ENCODE measurements at places on chromosomes 4 and X.

DNA sequence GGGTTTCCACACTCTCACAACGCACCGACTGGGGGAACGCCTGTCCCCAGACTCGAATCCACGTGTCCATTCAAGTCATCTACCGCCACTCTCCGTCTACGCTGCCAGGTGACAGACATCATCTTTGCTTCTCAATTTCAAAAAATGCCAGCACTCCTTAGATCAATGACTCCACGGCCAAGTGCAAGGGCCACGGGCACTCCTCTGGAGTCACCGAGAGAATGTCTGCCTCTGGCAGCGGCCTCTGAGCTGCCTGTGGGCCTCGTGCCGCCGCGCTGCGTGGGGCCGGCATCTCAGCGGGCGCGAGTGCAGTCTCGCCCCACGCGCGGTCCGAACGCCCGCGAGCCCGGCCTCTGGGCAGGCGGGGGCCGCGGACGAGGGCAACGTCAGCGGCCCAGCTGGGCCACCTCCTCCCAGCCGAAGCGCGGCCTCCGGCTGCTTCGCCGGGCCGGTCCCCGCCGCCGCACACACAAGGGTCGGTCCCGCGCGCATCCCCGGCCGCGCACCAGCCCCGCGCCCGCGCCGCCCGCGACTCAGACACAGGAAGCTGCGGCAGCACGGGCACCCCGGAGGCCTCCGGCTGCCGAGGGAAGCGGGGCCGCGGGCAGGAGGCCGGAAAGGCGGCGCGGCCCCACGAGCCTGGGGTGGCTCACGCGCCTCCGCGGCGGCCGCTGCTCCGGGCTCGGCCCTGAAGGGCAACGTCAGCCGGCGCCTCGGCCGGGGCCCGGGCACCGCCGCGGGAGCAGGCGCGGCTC, 450 bp downstream of the ACSL1 start:
- DNase-seq, result no peak

DNA sequence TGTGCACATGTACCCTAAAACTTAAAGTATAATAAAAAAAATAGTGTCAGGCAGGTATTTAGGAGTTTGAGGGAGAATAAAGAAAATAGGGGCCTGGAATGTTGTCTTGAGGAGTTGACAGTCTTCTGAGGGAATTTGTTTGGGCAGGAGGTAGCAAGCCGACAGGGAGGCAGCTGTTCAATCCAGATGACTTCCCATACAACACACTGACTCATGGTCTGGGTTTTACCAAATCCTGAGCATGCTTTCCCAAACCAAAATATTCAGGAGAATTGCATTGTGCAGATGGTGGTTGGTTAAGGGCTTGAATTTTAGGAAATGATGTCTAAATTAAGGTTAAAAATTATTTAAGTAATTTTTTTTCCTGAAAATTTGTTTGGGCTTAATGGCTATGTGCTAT, 430.0 kb downstream of the INPP4B start:
- DNase-seq, result no peak

GRCh38 chr4:47624031-47624441, 139.0 kb downstream of the ATP10D start:
- peak; percentile 79 for DNase-seq

GRCh38 chr4:76809594-76810305, 88.2 kb downstream of the SOWAHB start:
- DNase-seq, result no peak

DNA sequence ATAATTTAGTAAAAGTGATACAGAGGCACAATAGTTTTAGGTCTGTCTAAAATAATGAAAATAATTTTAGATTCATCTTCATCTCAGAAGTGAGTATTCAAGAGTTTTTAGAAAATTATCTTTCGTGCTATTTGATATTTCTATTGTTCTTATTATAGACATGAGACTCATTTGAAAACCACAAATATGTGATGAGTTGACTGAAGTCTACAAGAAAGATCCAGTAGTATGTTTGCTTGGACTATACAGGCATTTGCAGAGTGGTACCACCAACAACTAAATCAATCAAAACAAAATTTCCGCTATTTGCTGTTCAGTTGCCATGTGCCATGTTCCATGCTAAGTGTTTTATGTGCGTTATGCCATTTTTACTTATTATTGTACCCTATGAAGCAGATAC, 1318.5 kb downstream of the STIM2 start:
- DNase-seq, result no peak

DNA sequence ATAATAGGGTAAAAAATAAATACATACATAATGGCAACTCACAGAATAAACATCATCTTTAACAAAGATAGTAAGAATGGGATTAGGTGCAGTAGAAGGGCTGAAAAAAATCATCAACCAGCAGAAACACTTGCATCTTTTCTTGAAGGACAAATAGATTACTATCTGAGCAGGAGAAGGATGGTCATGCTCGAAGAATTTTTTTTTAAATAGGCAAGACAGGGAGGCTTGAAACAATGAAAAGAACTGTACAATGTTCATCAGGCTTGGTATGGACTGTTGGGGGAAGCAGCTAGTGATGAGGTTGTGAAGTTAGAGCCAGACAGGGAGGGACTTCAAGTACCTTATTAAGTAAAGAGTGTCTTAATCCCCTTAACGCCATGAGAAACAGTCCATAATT, 167.4 kb upstream of the LDB2 start:
- no peak for DNase-seq

GRCh38 chrX:154661170-154661569, 7.8 kb upstream of the CTAG2 start:
- DNase-seq, result no peak

Data from muscle of back (tissue), 13 donors.